Stimulated activated CD4-positive, alpha-beta T cell treated with anti-CD3 and anti-CD28 coated beads, Interleukin-2, amount 100 ng/mL, for 48 hours (primary cell): ENCODE measurements at places on chromosomes 5 and 9.

DNA sequence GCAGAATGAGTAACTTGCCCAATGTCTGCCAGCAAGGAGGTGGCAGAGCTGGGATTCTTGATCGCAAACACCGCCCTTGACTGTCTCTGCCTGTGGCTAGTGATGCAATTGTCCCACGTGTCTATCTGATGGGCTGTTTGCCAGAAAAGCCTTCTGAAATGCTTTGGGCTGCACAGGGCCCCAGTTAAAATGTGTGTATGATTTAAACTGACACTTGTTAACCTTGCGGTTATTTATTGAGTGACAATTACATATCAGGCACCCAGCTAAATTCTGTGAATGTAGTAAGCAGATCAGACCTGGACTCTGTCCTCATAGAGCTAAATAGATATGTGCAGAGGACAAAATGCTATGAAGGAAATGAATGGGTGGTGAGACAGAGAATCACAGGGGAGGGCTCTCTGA lies 11.6 kb upstream of the IL12B start:
- peak; percentile 46 for DNase-seq

DNA sequence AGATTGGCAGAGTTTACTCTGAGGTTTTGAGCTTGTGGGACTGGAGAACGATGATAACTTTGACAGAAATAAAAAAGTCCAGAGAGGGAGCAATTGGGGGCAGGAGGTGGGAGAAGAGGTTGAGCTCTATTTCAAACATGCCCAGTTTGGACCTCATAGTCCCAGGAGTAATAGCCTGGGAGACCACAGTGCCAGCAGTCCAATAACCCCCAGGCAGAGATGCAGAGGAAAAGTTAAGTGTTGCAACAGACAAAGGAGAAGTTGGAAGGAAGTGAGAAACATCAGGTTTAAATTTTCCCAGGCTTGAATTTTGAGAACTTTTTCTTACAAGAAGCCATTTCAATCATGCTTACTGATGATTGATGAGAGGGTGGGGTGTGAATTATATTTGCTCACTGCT lies 117.0 kb upstream of the GHR start:
- no peak for DNase-seq

GRCh38 chr9:3263698-3264097 lies 262.1 kb downstream of the RFX3 start:
- no peak for DNase-seq

GRCh38 chr5:72494623-72495124 lies 12.5 kb downstream of the ZNF366 start:
- DNase-seq, result no peak

DNA sequence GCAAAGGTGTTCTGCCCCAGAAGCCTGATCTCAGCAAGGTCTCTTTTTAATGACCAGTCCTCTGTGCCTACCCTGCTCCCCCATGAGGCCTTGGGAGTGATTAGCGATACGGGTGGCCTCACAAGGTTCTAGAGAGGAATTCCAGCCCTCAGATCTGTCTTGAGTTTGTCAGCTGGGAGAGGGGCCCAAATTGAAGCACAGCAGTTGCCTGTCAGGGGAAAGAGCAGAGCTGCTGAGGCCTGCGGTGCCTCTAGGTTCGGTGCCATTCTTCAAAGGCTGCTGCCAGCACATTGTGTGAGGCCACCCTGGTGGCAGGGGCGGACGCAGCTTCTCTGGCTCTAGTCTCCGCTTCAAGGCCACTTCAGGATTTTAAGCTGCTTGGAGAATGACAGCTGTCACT lies 85.7 kb upstream of the GRIA1 start:
- no peak for DNase-seq

GRCh38 chr9:118281772-118282171 lies 577.6 kb downstream of the TLR4 start:
- no peak for DNase-seq

DNA sequence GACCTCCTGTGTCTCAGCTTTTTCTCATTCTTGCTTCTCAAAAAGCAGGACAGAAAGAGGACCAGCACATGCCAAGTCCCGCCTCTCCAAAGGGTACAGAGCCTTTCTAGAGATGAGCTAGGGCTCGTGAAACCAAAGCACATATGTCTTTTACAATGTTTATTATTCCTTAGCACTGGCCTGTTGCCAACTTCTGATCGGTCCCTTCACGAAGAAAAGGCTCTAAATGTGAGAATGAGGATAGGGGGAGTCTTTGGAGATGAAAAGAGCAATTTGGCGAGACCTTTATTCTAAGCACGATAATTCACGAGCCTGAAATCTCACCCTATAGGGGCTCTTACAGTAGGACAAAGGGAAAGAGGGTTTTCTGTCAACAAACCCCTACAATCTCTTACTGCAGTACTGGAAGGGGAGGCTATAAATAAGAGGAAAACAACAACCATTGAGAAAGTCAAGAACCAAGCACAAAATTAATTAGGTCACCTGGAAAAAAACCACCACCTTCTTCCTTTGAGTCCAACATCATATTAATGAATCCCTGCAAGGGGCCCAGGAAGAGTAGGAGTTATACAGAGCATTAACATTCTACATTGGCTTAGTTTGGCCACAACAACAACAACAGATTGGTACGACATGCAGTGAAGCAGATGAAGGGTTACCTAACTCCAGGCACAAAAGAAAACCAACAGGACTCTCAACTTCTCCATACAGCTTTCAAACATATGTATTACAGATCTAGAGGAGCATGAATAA lies 309.5 kb downstream of the PDE4D start:
- DNase-seq, result no peak
